Inflammatory macrophage (primary cell): ENCODE measurements at places on chromosomes 3 and 15.

DNA sequence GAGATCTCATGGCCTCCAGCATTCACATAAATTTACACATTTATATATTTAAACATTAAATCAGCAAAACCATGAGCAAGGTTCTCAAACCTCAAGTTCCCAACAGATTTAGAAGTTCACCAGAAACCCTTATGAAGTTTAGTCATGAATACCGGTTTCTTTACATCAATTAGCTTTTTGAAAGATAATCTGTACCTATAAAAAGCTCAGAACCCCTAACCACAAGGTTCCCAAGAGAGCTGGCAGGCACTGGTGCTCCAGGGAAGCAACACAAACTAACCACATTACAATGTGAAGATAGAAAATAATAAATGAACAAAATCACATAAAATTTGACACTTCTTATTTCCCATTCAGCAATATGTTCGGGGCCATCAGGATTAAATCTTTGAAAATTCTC is 150.9 kb downstream of the FBN1 start:
- DNase-seq = no peak

DNA sequence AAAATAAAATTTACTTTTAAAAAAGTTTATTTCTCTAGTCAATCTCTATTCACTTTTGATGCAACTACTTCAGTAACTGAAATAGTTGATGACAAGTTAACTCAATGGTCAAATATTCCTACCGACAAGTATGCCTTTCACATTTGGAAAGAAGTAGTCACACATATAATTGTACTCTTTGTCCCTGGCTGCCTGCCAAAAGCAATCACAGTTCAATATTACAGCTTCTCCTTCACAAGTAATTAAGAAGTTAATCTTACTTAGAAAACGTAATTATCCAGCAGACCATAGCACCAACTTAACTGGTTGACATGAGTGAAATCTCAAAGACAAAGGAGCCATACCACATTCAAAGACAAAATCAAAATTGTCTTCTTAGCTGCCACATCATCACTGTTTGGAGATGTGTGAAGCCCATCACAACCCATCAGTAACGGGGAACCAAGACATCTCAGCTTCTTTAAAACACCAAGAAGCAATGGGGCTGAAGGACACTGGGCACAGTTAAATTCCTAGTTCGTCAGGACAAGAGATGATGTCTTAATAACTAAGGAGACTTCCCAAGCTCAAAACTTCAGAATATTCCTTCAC is 86.1 kb downstream of the PLCH1 start:
- DNase-seq = no peak

DNA sequence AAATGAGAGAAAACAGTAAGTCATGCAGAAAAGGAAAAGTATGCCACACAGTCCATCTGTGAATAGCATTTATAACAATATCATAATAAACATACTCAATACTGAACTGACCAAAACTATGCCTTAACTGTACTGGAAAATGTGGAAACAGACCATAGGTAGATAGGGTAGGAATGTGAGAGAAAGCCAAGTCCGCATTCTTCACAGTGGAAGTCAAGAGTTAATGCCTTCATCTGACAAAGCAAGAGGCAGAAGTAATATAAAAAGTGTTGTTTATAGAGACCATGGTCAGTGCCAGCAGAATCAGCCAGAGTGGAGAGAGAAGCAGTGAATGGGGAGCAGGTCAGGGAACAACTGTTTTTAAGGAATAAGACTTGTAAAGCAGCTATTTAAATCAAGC is 52.3 kb downstream of the KBTBD12 start:
- no peak for DNase-seq

DNA sequence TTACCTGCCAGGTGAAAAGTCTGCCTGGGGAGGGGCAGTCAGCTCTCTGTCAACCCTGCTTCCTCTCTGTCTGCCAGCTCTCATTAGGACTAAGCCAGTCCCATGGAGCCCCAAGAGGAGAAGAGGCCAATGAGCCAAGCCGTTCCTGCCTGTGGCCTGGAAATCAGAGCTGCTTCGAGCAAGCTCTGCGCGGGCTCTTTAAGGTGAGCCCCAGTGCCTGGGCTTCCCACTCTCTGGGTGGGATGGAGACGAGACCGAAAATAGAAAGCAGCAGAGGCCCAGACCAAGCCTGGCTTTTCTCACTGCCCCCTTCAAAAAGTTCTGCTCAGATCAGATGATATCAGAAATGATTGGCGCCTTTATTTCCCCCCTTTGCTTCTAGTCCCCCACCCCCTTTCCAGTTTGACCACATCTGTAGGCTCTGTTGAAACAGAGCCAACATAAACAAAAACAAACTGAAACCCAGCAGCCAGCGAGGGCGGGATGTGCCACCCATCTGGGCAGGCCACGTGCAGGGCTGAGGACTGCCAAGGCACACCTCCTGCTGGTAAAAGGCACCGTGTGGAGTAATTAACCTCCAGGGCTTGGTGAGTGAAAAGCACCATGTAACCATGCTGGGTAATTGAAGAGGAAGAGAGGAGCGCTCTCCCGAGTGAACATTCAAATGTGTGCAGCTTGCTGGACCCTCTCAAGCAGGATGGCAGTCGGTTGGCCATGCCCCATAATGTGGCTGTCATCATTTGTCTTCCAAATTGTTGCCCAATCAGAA is 471.0 kb upstream of the PROK2 start:
- no peak for DNase-seq

DNA sequence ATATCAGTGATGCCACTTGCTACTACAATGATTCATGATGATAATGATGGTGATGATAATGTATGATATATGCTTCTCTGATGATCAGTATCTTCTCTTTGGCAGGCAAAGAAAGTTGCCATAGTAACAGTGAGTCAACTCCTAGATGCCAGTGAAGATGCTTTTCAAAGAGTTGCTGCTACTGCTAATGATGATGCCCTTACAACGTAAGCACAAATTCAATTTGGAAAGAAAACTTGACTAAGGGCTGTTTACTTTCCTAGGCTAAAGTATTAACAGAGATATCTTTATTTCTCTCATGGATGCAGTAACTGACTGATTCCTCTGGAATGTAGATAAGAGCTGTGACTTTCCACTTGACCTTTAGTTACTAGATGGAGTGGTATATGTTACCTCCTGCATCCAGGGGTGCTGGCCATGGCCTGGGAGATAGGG is 27.8 kb downstream of the ADGRG7 start:
- no peak for DNase-seq

DNA sequence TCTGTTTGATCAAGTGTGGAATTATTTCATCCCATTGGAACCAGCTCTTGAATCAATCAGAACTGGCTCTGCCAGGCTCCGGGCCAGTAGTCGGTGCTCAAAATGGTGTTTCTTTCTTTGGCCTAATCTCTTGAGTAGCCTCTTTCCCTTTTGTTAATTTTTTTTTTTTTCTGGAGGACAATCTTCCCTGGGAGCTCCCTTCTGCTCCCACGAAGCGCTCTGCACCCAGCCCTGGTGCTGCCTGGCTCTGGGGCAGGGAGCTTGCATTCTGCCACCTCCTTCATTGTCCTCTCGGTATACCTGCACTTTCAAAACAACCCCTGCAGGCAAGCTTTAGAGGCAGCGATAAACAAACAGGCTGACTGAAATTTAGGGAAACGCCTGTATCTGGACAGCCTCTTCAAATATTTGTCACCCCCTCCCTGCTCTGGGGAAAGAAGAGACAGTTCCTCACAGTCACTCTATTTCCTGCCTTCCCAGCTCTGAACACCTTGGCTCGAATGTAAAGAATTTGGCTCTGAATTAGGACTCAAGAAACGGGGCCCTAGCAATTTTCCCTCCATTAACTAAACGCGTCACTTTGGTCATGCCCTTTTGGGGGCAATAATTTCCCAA is 1.1 kb upstream of the THSD4 start:
- DNase-seq = no peak

DNA sequence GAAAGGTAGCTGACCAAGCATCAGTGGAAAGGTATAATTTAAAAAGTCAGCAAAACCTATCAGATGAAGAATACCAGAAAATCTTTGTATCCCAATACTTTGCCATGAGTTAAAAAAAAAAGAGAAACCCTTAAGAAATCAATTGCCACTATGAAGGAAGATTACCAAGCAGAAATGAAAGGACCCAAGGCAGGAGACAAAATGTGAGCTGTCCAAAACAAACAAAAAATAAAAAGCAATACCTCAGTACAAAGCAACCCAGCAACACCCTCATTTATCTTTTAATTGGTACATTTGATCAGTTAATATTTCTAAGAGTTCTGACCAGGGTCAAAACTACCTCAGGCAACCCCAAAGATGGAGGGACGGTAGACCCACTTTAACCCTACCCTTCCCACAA is 65.3 kb downstream of the MOBP start:
- no peak for DNase-seq

- DNase-seq = no peak
Measured at GRCh38 chr3:64221571-64222257, 3.6 kb downstream of the PRICKLE2 start.

DNA sequence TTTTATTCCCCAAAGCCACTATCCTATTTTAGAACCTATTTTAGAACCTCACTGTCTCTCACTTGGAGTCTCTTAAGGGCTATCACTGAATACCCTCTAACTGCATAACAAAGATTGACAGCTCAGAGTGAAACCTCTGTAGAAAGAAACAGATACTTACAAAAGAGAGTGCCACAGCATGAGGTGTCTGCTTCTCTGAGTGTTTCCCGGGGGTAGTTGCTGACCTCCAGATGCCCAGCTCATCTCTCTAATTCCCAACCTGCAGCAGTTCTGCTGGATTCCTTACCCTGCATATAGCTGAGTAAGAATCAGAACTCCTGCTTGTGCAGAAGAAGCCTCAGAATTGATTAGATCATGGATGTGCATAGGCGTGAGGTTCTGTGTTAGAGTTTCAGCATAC is 34.5 kb downstream of the P3H2 start:
- no peak for DNase-seq

DNA sequence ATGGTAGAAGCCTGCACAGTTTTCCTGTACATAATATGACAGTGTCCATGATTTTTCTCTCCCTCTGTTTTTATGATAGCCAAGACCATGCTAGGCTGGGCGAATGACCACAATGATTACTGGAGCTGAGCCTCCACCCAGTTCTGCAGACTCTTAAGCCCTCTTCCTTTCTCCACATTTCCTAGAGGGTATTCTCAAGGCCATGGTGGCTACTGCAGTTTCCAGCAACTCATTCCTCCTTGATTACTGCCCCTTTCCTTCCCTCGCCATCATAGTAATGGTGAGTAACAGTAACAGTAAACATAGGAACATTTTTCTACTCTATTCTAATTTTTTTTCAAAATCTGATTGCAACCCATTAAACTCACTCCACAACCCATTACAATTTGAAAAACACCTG is 20.2 kb downstream of the TNIK start:
- DNase-seq = no peak

GRCh38 chr3:4656626-4657328 is 163.6 kb downstream of the ITPR1 start:
- DNase-seq = no peak

DNA sequence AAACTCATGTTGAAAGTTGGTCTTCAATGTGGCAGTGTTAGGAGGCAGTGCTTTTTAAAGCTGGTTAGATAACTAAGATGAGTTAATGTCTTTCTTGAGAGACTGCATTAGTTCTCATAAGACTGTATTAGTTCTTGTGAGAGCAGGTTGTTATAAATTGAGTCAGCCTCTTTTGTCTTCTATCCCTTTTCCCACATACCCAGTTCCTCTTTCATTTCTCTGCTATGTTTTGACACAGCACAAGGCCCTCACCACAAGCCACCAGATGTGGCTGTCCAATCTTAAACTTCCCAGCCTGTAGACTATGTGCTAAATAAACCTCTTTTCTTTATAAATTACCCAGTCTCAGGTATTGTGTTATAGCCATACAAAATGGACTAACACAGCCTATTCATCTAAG is 94.6 kb upstream of the SNTN start:
- no peak for DNase-seq

DNA sequence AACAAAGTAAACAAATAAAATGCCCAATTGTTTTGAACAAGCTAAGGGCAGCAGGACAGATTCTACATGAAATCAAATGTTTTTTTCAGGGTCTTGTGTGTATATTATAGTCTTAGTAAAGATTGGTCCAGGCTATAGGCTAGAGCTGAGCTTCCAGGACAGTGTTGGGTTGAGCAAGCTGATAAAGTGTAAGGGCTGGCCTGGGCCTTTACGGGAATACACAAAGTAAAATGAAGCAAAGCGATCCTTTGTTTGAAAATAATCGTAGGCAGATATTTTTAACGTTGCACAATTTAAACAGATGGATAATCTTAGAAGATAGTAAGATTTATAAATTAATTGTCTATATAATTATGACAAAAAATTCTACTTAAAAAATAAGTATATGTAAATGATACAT is 1204.6 kb downstream of the OTOL1 start:
- DNase-seq = no peak

- DNase-seq = no peak
Measured at GRCh38 chr15:72033711-72034110, 84.2 kb downstream of the MYO9A start.

GRCh38 chr3:188196232-188196990 is 42.5 kb downstream of the LPP start:
- no peak for DNase-seq
